ENCODE measurements at places on chromosomes 4 and X.

- no peak for DNase-seq
Observed at GRCh38 chrX:100623001-100623400, 13.6 kb downstream of the TSPAN6 start.

GRCh38 chr4:55758066-55758465, 61.5 kb upstream of the EXOC1L start:
- DNase-seq: no peak

DNA sequence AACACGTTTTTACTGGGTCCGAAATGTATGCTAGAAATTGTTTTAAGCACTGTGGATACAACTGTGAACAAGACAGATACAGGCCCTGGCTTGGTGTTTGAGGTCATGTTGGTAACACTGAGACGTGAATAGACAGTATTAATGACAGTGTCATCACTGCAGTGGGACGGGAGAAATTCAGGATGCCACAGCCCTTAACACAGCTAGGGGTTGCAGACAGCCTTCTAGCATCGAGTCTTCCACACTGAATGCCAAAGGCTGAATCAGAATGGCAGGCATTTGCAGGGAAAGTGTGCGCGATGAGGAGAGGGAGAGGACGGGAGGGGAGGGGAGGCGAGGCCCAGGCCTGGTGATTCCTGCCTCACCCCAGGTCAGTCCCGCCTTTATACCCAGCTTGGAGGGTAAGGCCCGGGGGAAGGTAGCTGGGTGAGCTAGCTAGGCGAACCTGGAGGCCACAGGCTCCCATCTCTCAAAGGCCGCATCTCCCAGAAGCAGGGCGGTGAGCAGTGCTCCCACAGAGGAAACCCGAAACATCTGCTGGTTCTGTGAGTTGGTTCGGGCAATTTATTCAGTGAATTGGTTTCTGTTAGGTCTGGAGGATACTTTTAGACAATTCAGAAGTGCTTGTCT, 44.1 kb upstream of the CLDN24 start:
- DNase-seq: no peak

- DNase-seq: no peak
Observed at GRCh38 chr4:88985088-88985773, 71.8 kb downstream of the FAM13A start.

GRCh38 chr4:165689159-165689558, 183.9 kb upstream of the TLL1 start:
- DNase-seq: no peak

DNA sequence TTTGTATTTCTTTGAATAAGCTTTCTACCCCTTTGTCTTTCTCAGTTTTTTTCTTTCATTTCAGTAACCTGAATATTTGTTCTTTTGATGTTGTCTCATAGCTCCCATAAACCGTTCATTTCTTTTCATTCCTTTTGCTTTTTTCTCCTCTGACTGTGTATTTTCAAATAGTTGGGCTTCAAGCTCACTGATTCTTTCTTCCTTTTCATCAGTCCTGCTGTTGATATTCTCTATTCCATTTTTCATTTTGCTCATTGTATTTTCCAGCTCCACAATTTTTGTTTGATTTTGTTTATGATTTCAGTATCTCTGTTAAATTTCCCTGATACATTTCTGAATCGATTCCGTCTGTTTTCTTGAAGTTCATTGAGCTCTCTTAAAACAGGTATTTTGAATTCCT, 129.6 kb upstream of the NUDT6 start:
- no peak for DNase-seq

DNA sequence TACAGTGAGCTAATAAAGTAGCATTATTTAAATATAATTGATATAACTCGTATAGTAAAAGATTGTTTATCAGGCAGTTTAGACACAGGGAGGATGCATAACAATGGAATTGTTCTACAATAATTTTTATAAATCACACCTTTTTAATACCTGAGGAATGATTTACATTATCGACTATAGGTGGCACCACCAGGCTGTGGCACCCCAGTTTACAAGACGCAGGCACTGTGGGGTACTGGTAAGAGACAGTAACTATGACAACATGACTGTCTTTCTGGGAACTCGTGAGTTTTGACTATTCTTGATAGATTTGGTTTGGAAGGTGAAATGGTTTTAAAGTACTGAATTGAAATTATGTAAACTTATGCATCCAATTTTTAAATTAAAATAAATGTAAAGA, 27.1 kb upstream of the STBD1 start:
- no peak for DNase-seq

- DNase-seq: no peak
Observed at GRCh38 chr4:173934933-173935620, 348.4 kb downstream of the FBXO8 start.

DNA sequence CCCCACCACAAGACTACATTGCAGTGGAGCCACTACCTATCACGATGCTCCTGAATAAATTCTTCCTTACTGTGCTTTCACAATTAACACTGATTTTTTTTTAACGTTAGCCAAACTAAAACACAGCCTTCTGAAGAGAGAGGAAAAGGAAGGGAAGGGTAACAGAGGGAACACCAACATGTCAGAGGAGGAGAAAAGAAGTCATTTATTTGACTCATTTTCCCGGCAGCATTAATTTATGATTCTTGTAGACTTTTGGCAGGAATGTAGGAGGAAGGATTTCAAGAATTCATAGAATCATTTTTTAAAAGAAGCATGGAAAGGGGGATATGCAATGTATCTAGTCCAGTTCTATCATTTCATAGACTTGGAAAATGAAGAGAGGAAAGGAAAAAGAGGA, 74.3 kb upstream of the IQCM start:
- no peak for DNase-seq

DNA sequence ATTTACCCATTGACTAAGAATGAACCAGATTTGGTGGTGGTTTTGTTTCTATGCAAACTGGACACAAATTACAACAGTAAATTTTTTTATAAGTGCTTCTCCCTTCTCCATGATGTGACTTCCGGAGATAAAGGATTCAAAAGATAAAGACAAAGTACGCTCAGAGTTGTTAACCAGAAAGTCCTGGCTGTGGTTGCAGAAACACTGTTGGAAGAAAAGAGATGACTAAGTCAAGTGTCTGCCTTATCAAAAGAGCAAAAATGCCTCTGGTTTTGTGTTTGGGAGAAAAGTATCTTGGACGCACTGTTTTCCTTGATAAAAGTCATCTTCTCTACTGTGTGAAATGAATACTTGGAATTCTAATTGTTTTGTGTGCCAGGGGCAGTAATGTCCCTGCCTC, 213.4 kb downstream of the GC start:
- DNase-seq: no peak

GRCh38 chr4:3238721-3239120, 10.2 kb upstream of the MSANTD1 start:
- DNase-seq: no peak

- no peak for DNase-seq
Observed at GRCh38 chr4:1449833-1450741, 43.8 kb upstream of the NKX1-1 start.
